ENCODE measurements at places on chromosomes 12 and 14.

- DNase-seq, result no peak
Observed at GRCh38 chr14:54711312-54711711, 144.4 kb downstream of the SAMD4A start.

DNA sequence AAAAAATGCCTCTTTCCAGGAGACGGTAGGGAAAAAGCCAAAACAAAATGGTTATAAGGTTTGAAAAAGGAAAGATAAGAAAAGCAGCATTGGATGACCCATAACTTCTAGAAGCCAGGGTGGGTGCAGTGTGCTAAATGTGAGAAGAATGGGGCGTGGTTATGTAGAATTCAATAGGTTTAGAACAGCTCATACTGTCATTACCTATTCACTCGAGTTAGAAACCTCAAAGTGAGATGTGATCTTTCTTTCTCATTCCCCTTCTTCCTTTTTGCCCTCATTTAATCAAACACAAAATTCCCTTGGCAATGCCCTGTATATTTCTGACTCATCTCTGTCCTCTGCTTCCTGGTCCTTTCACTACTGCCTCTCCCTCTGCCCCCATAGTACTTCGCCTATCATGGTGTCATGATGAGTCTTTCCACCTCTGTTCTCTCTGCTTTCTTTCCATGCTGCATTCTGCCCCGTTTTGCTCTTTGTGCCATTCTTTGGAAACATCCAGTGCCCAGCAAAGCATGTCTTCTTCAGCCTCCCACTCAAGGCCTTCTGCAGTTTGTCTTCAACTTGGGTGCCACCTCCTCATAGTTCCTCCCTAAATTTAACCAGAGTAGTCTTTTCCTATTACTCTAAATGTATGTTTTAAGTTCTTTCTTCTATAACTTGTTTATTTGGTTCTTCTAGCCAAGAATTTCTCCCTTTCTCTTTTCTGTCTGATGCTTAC lies 496.3 kb downstream of the NRXN3 start:
- no peak for DNase-seq

DNA sequence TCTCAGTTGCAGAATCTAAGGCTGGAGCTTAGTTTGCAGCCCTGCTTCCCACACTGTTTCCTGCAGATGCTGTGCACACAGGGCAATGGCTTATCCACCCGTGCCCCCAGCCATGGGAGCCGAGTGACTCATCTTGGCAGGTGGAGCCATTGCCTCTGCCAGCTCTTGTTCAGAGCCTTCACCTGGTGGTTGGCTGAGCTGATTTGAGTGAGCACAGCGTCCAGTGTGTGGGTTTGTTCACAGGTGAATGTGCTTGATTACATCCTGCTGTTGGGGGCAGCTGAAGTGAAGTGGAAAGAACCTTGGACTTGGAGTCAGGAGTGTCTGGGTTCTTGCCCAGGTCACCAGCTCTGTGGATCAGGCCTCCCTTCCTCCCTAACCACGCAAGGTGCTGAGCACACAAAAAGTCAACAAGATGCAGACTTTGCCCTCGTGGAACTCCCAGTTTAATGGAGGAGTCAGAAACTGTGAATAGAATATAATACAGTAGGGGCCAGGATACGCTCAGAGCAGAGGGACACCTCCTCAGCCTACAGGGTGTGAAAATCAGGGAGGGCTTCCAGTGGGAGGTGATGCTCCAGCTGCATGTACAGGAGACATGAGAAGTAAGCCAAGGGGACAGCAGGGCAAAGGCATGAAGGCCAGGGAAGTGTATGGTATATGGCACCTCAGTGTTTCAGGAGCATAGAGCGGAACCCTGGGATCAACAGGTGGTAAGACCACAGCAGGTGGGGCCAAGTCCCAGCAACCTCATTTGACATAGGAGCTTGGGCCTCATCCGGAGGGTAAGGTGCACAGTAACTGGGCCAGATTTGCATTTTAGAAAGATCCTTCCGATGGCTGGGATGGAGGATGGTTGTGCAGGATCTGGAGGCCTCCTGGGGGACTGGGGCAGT lies 22.8 kb downstream of the JDP2 start:
- DNase-seq, result no peak

- DNase-seq, result no peak
Observed at GRCh38 chr12:30888241-30888640, 38.3 kb upstream of the TSPAN11 start.

DNA sequence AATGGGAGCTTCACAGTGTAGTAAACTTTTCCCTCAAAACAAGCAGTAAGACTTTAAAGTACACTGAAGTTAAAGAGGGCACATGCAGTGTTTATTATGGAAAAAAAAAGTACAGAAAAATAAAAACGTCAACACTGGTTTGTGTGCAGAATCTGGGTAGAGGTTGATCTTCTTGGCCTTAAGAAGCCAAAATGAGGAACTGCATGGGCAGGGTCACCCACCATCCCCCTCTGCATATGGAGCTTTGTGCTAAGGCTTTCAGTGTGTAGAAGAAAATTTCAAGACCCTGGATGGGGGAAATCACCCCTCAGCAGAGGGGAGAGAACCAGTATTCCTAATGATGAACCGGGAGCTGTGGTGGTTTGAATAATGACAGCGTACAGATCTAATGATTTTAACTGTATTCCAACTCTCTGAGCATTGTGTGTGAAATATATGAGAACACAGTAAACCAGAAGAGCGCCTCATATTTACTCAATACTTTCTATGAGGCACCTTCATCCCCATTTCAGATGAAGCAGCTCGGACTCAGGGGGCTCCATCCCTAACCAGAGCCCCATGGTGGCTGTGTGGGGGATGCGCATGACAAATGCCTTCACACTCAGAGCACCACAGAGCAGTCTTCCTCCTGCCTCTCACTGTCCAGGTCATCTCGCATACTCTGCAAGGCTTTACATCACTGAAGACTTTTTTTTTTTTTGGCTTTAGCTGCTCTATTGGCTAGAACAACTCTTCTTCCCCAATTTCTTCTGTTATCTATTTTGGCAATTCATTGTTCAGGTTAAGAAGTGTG lies 33.4 kb downstream of the ACADS start:
- DNase-seq, result no peak

GRCh38 chr14:95896498-95897135 lies 20.0 kb downstream of the TUNAR start:
- DNase-seq, result no peak

- DNase-seq, result no peak
Observed at GRCh38 chr14:64704743-64705380, 638 bp downstream of the PLEKHG3 start.

GRCh38 chr12:76555231-76555767 lies 4.3 kb downstream of the OSBPL8 start:
- no peak for DNase-seq

DNA sequence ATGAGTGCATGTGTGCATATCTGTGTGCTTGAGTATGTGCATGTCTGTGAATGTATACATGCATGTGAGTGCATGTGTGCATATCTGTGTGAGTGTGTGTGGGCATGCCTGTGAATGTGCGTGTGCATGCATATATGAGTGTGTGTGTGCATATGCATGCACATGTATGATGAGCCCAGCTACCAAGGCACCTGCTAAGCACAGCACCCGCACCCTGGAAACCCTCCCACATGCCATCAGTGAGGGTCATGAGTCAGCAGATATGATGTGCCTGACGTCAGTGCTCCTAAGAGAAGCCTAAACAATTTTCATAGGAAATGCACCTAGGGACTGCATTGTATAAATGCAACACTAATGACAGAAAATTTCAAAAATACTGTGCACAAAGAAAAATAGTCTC lies 151.1 kb downstream of the KIF26A start:
- no peak for DNase-seq

DNA sequence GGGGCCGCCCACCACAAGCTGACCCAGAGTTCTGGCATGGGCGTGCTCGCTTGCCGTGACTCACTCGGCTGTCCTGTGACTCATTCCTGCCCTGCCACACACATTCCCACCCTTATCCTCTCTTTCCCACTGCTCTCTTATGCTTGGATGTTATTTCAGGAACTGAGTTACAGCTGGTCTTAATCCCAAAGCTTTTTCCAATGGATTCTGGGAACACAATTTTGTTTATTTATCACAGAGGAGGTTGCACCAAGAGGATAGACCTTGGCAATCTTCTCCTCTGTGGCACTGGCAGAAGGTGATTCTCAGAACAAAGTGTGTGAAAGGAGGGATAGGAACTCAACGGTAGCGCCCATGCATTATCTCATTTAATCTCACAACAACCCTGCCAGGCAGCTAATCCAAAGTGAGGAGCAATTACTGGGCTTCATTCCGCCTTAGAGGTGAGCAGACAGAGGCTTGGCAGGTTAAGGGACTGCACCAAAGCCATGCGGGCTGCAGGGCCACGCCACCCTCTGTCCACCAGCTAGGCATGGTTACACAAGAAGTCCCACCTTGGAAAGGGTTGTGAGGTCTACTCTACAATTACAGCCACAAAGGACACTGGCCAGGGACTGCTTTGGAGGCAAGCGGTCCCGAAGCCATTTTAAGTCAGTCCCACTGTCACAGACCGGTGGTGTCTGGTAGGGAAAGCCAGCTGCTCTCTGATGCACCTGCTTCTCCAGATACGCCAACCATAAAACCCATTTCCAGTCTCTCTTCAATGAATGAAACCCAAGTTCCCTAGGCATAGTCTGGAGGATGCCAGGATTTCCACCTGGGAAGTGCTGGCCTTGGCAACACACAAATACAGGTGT lies 32.9 kb downstream of the SYNE3 start:
- DNase-seq, result no peak

GRCh38 chr12:53102883-53103807 lies at the start of gene SOAT2:
Gene SOAT2 (plus strand): TSS chr12:53103486. CDS start chr12:53103578, 92 bp downstream.
- no peak for DNase-seq

GRCh38 chr14:76313852-76314251 lies 62.1 kb upstream of the ESRRB start:
- no peak for DNase-seq

DNA sequence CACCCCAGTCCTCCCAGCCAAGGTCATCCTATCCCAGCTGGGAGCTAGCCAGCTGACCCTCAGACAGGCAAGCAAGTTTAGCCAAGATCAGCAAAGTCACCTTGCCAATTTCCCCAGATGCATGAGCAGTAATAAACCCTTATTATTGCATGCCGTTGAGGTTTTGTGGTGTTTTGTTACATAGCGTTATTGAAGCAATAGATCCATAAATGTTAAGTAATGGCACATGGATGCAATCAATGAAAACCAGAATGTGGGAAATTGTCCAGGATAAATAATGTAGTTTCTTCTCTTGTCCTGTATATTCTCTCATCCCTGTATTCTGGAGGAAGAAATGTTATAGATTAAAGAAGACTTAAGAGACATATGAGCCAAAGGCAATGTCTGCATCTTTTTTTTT lies 18.0 kb upstream of the TMEM260 start:
- DNase-seq, result no peak

- no peak for DNase-seq
Observed at GRCh38 chr14:89033756-89034155, 209.3 kb downstream of the TTC8 start.

DNA sequence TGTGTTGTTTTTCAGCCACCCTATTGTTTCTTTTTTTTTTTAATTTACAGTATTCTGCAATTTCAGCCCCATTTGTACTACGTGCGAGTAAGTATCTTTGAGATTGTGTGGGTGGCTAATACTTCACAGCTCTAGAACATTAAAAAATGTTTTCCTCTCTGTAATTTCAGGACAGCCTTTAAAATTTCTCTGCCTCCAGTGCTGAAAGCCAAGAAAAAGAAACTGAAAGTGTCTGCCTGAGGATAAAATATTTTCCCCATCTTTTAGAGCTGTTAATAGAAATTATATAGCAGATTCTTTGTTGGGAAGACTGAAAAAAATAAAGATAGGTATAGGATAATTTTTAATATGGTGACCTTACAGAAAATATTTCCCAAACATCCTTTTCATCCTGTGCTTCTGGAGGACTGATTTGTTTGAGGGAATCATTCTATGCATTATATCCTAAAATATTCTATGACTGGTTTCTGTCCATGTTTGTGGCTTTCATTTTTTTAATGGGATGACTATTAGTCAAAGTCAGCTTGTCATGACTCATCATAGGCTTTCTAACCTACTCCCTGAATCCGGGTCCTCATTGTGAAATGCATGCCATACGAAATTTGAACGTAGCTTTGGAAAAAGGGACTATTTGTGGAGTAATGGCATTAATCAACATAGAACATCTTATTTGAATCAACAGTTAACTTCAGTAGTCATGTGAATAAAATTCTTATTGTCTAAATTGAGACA lies 10.8 kb upstream of the TCTN2 start:
- DNase-seq, result no peak

- DNase-seq, result no peak
Observed at GRCh38 chr12:94586589-94587259, 63.6 kb downstream of the TMCC3 start.

- DNase-seq, result no peak
Observed at GRCh38 chr12:46065412-46066166, 75.2 kb upstream of the SCAF11 start.

DNA sequence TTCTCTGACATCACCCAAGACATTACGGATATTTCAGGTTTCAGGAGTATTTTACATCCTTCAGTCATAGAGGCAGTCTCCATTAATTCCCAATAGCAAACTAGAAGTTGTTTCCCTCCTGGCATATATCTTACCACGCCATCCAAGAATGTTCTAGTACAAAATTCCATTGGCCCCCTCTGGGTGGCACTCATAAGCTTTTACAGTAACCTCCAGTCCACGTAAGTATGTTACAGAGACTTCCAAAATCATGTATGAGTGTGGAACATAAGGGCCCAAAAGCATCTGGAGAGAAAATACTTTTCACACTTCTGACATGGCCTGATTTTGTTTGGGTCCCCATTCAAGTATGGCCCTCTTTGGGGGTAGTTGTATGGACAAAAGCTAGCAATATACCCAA lies 58.1 kb upstream of the DHRS4 start:
- no peak for DNase-seq

- no peak for DNase-seq
Observed at GRCh38 chr12:78146365-78146772, 315.7 kb downstream of the NAV3 start.

DNA sequence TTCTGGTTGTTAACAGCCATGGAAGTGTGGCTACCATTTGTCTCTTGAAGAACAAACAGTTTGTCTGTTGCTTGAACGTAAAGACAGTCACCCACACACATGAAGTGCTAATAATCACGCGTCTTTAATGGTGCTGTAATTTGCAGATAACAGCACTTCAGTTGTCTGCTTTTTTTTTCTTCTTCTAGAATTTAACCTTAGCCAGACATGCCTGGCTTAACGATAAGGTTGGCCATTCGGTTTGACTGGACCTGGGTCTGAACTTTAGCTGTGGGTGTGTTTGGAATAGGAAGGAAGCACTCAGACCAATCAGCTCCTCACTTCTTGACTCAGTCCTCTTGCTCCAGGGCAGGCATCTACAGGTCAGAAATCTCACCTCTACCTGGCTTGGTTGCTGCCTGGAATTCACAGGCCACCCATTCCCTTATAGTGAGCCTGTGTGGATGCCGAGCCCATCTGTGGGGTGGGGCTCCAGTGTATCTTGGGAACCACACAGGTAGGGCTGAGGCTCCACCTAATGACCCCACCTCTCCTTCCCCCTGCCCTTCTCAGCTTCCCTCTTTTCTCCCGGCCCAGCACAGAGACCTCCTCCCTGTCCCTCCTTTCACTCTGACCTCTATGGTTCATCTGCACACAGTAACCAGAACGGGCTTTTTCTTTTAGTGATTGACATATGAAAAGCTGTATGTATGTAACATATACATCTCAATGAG lies 246.4 kb upstream of the PWP1 start:
- no peak for DNase-seq

All from central memory CD8-positive, alpha-beta T cell (primary cell).